ENCODE measurements at places on chromosomes 6 and 20.
A peak's percentile ranks its signal among the peaks of the same experiment; 100 is the strongest.

DNA sequence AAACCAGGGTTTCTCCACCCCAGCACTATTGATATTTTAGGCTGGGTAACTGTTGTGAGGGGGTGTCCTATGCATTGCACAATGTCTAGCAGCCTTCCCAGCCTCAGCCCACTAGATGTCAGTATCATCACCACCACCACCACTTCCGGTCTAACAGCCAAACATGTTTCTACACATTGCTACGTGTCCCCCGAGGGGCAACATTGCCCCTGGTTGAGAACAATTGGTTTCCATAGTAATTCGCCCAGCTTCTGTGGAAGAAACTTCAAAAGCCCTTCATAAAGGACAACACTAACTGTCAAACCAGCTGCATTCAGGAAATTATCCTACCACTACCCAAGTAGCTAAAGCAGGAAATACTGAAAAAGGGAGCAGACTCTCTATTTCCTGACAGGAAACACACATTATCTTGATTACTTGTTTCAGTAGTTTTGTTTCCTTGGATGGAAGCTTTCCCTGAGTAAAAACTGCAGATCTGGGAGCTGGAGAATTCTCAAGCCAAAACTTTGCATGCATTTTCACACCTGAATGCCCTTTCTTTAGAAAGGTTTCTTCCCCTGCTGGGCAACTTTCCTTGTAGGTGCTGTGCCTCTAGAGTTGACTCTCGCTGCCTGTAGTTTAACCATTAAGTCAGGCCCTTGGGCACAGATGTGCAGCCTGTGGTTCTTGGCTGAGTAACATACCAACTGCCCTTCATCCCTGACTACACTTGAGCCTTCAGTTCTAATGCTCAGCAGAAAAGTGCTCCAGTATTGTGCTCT, 23.6 kb downstream of the PKHD1 start:
- no peak for DNase-seq

DNA sequence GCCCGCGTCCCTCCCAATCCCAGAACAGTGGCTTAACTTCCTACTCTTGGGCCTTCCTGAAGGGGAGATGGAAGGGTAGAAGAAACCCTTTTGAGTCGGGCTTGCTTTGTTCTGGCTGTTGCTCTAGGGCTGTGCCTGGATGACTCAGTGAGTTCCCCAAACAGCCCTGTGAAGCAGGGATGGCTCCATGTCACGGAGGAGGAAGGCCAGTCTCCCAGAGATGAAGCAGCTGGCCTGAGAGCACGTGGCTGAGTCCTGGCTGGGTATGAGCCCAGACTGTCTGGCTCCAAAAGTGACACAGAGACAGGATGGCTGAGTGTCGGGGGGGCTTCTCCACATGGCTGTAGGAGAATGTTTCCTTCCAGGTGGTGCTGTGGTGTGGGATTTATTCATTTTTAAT, 4.6 kb downstream of the SYTL3 start:
- DNase-seq, result peak; percentile 85

GRCh38 chr6:131060311-131060710, 2.7 kb downstream of the EPB41L2 start:
- peak; percentile 67 for DNase-seq

DNA sequence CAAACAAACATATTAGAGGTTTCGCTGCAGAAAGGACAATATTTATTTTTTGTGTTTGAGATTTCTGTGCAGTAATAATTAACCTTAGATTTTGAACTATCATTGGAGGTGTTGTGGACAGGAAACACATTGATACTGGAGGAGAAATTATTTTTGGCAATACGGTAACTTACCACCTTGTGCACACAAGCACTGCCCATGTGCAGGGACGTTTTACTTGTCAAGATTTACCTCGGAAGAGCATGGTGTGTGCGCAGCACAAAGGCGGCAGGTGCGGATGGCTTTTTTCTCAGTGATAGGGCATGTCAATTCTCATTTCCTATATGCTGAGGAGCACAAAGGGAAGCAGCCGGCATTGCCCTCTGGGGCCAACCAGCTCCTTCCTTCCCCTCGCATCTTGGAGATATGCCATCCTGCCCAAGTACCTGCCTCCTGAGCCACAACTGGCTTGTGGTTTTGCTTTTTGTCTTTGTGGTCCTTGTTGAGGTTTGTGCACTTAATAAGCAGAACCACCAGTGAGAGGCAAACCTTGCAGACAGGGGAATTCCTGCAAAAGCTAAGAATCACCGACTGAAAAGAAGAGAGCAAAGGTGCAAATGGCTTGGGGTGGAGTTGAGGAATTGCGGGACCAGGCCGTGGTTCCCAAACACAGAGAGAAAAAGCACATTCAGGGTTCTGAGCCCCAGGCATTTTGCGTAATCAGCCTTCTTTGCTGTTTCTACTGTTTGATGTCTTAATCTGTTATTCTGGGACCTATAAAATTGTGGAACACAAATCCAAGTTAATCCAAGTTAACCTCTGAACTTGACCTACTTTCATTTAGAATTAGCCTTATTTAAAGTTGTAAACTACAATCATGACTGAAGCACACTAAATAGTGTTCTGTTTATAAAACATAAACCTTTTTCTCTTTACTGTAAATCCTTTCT, 21.9 kb downstream of the SAMD5 start:
- no peak for DNase-seq

- peak; percentile 89 for DNase-seq
These were observed 505.3 kb upstream of the JAG1 start for GRCh38 chr20:11178946-11179654.

- peak; percentile 81 for DNase-seq
These were observed 275.8 kb upstream of the PRDM1 start for GRCh38 chr6:105810105-105810921.

DNA sequence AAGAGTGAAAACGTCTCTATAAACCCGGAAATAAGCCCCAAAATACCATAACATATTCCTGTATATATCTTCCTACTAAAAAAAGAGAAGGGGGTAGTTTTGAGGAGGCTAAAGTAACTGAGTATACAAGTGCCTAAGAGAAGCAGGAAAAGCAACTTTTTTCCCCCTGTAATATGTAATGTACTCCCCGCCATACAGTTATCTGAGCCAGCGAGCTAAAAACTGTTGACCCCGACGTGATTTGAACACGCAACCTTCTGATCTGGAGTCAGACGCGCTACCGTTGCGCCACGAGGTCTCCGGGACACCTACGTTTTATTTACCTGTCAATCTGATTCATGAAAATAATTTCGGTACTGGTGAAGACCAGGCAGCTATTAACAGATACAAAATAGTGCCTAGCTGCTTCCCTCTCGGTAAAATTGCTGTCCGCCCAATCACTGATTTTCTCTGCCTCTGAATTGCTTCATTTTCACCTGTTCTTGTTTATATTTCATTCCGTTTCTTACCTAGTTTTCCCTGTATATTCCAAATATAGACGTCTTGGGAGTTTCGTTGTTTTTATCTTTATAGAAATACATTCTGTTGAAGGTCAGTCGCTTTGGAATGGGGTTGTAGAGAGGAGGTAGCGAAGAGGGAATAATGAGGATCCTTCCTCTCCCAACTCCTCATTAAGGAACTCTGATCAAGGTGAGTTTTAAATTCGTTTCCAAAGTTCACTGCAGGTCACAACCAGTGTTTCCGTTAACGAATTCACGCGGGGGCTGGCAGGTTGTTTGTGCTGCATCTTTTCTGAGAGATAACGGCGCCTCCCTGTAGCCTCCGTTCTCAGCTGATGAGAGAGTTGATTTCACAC, 33.6 kb upstream of the BTN3A2 start:
- peak; percentile 32 for DNase-seq

- DNase-seq, result no peak
These were observed 18.0 kb downstream of the HRH3 start for GRCh38 chr20:62202083-62202395.

- no peak for DNase-seq
These were observed 98.9 kb downstream of the FYN start for GRCh38 chr6:111774346-111774703.

DNA sequence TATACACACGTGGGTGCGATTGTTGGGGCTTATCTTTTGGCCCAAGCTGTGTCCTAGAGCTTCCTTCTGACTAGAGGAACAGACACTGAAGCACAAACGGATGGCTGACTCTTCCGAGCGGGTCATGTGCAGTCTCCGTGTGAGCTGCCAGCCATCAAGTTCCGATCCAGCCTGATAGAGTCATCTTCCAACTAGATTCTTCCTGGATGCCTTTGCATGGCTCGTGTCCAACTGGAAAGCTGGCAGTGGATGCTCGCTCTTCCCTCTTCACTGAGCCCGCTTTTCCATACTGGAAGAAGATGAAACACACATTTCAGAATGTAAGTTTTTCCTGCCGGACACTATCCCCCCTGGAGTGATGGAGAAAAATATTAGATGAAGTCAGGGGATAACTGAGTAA, 148.1 kb downstream of the SCML4 start:
- no peak for DNase-seq

GRCh38 chr6:139841794-139842215, 467.4 kb upstream of the CITED2 start:
- DNase-seq, result no peak

All from astrocyte (in vitro differentiated cells and primary cell).